NCI-H1092 (cell line): ENCODE measurements at places on chromosomes 7 and 10.

DNA sequence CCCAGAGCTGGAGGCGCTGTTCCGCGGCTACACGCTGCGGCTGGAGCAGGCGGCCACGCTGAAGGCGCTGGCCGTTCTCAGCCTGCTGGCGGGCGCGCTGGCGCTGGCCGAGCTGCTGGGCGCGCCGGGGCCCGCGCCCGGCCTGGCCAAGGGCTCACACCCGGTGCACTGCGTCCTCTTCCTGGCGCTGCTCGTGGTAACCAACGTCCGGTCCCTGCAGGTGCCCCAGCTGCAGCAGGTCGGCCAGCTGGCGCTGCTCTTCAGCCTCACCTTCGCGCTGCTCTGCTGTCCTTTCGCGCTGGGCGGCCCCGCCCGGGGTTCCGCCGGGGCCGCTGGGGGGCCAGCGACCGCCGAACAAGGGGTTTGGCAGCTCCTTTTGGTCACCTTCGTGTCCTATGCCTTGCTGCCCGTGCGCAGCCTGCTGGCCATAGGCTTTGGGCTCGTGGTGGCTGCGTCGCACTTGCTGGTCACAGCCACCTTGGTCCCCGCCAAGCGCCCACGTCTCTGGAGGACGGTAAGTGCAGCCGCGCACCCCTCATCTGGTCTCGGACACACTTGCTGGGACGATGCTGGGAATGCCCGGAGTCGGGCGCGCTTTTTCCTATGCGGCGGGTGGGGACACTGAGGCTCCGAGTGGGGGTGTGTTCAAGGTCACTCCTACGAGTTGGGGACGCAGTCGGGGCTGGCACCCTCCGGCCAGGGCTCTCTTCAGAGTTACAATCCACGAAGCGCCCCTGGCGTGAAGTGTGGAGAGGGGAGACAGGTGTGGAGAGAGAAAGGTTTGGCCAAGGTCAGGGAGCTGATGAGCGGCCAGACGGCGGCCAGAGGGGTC, 717 bp downstream of the ADCY1 start:
- peak; percentile 46 for DNase-seq

- no peak for DNase-seq
These were observed 255.3 kb downstream of the HPSE2 start for GRCh38 chr10:98980353-98980752.

GRCh38 chr7:22860337-22860736, 37.7 kb upstream of the TOMM7 start:
- DNase-seq: no peak

DNA sequence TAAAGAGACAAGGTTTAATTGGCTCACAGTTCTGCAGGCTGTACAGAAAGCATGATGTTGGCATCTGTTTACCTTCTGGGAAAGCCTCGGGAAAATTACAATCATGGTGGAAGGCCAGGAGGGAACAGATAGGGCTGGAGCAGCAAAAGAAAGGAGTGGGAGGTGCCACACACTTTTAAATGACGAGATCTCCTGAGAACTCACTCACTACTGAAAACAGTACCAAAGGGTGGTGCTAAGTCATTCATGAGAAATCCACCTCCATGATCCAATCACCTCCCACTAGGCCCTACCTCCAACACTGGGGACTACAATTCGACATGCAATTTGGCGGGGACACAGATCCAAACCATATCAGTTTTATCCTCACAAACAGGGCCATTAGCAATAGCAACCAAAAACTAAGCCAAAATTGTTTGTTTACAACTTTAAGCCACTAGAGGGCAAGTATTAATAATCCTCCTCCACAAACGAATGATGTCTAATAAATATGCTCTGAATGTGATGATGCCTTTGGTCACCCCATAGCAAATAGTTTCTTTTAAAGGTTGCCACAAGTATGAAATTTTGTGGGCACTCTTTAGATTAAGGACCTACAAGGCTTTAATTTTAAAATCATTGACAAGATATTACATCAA, 129.2 kb upstream of the NRBF2 start:
- DNase-seq: no peak

DNA sequence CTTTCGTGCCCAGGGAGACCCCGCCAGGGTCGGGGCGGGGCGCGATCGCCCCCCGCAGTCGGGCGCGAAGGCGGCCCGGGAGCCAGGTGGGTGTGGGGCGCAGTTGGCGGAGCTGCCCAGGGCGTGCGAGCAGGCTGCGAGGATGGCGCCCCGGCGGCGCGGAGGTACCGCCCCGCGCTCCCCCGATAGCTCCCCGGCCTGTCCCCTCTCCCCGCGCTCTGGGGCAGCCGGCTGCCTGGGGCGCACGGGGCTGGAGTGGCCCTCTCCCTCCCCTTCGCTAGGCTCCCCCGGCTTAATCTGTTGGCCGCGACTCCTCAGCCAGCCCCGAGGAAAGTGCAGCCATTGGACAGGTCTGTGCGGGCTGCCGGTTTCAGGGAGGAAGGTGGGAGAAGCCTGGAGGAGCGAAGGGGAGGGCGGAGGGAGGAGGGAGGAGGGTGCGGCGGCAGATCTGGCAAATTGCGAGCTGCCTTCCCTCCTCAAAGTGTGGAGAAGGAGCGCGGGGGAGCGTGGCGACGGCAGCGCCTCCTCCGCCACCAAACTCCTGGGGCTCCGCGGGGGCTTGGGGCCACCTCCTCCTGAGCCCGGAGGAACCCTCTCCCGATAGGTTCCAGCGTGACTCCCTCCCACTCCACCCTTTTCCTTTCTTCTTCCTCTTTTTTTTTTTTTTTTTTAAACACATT, 361 bp upstream of the PLXDC2 start:
- no peak for DNase-seq

- DNase-seq: no peak
These were observed 24.1 kb upstream of the ADCYAP1R1 start for GRCh38 chr7:31028006-31028405.

GRCh38 chr10:58107506-58107905, 160.2 kb downstream of the IPMK start:
- no peak for DNase-seq

DNA sequence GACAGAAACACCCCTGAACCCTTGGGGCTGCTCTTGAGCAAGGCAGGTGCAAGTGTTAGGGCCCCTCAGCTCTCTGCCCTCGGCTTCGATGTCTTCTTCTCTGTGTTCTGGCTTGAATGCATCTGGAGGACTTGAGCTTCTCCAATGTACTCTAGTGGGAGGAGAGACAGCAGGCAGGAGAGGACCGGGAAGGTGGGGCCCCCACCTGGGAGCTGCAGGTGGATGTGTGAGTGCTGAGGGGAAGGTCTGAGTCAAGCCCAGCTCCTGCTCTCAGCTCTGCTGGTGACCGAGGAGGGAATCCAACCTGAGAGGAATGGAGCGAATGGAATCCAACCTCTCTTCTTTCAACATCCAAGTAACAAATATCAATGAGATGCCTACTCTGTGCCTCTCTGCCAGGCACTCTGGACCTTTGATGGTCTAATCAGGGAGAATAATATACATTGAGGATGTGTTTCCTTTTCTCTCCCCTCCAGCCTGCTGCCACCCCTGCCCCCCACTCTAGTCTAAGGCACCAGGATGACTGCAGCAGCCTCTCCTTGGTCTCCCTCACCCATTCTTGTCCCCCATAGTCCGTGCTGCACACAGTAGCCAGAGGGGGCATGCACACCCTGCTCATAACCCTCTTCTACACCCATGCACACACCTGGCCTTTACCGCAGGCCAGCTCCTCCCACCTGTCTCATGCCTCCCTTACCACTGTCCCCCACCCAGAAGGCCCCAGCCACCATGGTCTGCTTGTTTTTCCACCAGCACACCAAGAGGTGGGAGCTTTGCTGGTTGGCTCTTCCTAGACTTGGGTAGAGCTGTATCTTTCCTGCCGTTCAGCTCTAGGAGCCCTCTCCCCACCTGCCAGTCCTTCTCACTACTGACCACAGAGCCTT, 13.6 kb downstream of the TBATA start:
- no peak for DNase-seq

DNA sequence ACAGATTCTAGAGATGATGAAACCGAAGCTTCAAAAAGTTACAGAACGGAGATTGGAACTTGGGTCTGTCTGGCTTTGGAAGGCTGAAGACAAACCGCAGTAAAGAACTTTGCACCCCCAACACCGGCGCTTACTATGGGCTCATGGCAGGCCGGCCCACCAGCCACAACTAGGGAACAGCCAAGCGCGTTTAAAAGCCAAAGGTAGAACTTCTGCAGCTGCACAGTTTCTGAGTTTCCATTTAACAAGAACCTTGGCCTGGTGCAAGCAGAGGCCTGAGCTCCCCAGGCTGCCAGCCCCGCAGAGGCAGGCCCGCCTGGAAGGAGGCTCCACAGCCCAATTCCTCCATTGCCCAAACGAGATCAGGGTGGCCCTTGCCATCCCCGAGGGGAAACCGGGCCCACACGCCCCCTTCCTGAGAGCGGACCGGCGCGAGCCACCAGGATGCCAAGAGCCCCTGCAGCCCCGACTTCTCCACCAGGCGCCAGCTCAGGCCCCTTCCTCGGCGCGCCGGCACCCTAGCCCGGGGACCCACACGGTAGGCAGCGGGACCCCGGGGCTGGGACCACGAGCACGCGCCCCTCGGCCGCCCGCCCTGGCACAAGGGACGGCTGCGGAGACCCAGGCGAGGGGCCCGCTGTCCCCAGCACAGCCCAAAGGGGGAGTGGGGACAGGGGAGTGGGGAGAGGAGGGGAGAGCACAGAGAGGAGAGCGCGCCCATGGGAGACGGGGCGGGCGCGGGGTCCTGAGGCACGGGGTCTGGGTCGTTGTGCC, 566 bp downstream of the MAD1L1 start:
- no peak for DNase-seq

GRCh38 chr10:106973288-106973687, 191.2 kb downstream of the SORCS1 start:
- no peak for DNase-seq

DNA sequence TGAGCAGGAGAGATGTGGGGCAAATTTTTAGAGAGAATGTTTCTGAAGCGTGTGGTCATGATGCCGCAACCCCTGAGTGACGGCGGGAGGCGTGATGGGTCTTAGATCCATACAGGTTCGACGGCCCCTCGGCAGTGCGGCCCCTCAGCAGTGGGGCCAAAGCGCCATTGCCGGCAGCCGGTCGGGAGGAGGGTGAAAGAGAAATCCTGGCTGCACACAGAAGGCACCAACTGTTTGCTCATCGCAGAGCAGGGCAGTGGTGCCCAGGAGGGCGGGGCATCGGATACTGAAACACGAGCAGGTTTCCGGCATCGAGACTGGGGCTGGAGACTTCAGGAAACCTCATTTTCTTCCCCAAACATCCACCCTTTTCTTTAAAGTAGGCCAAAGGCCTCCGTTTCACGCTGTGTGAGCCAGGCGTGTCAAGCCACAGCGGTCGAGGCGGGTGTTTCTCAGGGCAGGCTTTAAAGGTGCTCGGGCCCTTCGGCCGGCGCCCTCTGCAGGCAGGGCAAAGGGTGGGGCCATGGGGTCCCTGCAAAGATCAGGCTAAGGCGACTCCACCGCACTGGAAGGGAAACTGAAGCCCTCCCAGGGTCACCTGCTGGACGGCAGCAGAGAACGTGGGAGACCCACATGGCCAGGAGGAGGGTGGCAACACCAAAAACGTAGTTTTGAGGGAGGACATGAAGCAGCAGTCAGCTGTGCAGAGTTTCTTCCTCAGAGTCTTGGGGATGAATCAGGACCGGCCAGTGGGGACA, 42.0 kb upstream of the PPP2R2D start:
- DNase-seq: no peak

DNA sequence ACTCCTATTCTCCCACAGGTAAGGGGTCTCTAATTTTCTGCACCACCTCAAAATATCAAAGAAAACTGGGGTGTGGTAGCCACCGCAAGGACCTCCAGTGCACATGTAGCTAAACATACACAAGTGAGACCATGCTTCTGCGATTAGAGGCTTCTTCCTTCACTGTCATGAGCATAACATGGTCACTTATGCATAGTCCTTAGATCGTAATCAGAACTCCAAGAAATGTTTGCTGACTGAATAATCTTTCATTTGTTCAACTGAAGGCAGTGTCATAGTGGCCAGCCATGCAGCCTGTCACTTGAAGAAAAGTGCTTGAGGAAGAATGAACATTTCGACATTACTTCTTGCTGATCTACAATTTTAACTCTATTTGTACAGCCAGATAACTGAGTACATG, 14.6 kb downstream of the TWIST1 start:
- no peak for DNase-seq

DNA sequence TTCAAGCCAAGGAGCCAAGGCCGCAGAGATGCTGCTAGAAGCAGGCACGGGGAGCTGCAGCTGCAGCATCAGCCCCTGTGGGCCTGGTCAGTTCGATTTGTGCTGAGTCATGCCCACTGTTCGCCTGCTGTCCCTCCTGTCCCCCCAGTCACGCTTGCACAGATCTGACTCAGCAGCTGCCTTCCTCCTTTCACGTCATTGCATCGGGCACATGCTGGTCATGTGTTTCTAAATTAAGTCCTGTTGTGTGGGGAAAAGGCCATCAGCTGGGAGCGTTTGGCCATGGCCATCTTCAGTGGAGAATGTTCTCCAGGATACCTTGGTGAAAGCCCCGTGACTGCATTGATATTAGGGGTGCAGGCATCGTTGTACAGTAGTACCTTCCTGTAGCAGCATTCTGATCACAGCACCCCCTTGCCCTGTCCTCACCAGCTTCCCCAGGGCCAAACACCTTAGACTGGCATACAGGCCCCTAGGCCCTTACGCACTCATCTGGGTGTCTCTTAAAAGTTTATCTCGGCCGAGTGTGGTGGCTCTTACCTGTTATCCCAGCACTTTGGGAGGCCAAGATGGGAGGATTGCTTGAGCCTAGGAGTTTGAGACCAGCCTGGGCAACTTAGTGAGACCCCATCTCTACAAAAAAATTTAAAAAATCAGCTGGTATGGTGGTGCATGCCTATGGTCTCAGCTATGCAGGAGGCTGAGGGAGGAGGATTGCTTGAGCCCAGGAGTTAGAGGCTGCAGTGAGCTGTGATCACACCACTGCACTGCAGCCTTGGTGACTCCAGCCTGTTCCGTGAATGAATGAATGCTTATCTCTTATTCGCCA, 23.2 kb downstream of the POR start:
- no peak for DNase-seq

- no peak for DNase-seq
These were observed 101.0 kb upstream of the EGFR start for GRCh38 chr7:54917613-54918391.

GRCh38 chr7:4959893-4960292, 906 bp upstream of the MMD2 start:
- DNase-seq: no peak

- no peak for DNase-seq
These were observed 8.5 kb upstream of the C10orf105 start for GRCh38 chr10:71727738-71728737.

DNA sequence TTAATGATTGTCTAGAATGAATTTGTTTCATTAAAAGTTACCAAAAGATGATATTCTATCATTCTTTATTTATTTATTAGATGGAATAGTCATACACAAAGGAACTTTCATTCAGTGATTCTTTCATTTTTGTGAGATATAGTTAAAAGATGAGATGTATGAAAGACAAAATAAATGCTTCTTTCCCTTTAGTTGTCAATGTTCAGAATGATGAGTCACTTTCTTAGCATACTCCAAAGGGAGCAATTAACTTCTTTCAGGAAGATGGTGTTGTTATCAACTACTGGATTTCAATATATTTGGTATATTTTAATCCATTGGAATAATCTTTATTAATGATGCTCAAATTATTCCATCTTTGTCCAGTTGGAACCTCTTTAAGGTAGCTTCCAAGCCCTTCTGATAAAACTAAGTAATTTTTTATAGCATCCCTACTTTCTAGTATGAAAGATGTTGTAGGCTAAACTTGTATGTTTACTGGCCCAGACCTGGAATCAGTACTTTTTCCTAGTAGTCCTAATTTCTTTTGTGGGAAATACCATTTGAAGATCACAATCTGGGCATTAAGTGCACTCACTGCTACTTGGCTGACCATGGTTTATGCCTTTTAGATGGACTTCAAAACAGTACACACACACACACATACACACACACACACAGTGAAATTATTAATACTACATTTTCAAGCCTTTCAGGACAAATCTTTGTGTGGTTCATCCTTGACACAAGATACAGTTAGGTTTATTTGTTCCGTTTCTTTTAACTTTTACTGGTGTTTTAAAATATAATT, 2.5 kb downstream of the GIMAP7 start:
- no peak for DNase-seq
